ENCODE measurements at places on chromosomes 2 and 18. TPM values are rescaled to one million over a fixed set of nuclear protein-coding genes. Genes with fewer than 3 reads are reported as not detected.
A peak's percentile ranks its signal among the peaks of the same experiment; 100 is the strongest.

DNA sequence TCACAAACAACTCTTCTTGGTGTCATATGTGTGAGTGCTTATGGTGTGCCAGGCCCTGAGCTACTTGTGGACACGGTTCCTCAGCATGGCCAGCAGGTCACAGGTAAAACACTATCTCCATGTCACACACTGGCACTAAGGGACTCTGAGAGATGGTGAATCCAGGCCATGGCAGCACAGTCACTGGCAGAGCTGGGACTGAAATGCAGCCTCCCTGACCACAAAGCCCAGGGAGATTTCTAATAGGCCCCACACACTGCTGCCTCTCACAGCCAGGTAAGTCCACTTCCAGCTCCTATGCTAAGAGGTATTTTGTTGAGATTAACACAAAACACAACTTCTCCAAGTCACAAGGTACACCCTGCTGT lies 92.0 kb downstream of the ACTR2 start:
- no peak for DNase-seq

DNA sequence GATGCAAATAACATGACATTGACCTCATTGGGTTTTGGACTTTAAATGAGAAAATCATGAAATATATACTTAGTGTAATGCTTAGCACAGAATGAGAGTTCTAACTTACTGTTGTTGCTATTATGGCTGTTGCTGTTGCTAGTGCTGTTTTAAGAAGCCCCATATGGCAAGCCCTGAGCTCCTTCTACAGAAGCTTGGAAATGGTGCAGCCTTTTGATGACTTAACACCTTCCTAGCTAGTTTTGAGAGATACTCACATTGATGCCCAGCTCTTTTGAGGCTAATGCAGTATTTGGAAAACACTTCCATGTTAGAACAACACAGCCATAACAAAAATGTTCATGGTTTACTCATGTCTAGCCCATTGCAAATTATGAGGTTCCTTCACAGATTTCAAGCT lies 30.9 kb downstream of the OSR1 start:
- no peak for DNase-seq

GRCh38 chr2:64860276-64860885 lies 128.8 kb upstream of the SLC1A4 start:
- no peak for DNase-seq

GRCh38 chr2:232026910-232027309 lies 65.4 kb downstream of the DIS3L2 start:
- DNase-seq = no peak

Gene TEX44
- not detected for total RNA-seq

Gene GREB1
- 0.33 TPM for total RNA-seq

Gene PCARE
- not detected for total RNA-seq

Gene SPATA3
- total RNA-seq = not detected

Gene ASXL2
- total RNA-seq = 7.3 TPM

DNA sequence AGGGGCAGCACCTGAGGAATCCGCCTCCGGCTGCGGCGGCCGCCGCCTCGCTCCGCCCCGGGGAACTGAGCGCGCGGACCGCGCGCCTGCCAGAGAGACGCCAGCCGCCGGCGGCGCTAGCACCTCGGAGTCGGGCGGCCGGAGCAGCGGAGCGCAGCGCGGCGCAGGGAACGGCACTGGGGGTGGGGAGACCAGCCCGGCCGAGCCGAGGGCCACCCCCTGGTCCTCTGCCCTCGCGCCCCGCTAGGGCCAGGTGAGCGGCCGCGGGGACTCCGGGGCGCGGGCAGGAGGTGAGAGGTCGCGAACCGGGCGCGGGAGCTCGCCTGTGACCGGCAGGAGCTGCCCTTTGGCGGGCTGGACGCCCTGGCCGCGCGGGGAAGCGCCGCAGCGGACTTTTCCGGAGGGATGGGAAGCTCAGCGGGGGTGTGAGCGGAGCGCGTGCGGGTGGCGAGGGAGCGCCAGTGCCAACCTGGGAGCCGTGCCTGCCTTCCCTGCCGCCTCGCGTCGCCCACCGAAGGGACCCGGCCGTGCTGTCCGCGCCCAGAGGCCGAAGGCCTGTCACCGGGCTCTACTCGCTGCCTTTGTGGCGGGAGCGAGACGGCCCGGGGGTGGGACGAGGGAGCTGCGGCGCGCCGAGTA lies at the start of gene GREB1L:
TSS of gene GREB1L (plus strand) at position 92 of the 639 bp plus-strand sequence. CDS start 141,287 bp downstream, outside the sequence.
- peak; percentile 84 for DNase-seq

DNA sequence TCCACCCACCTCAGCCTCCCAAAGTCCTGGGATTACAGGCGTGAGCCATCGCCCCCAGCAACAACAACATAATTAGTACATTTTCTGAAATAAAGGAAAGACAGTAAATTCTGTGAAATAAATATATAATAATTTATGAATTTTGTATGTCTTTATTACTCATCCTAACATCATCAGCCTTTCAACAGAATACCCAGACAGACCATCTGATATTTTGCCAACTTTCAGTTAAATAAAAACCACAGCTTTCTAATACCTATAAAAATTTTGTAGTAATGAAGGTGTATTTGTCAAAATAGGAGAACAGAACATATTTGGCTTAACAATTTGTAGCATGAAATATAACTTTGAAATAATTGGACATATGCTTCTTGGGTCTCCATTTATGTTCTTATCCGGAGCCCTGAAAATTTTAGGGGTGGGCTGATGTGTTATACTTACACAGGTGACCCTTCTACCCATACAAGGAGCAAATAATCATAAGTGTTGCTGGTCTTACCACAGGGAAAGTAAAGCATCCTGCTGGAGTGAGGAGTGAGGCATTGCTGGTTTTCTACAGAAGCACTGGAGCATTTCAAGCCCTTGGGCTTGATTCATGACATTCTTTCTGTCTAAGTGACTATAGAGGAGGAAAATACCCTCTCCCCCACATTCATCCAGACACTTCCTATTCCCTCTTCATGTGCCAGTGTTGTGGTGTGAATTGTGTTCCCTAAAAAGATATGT lies 99.3 kb downstream of the SPOPL start:
- no peak for DNase-seq

- DNase-seq = peak; percentile 2
These were observed 3.5 kb downstream of the SNTG2 start for GRCh38 chr2:953975-954686.

DNA sequence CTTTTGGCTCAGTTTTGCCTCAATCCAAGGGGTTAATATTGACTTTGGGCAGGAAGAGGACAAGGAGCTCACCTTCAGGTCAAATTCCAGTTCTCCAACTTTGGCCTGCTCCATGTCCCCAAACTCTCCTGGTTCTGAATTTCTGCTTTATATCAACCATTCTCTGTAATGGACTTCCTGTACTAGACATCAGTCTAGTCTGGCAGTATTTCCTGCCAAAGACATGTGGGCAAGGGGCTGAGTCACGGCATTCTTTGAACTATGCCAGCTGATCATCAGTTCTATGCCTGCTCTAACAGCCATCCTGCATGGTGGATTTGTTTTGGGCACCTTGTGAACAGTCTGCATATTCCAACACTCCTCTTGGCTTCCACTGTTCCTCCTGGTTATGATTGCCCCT lies 199.4 kb downstream of the ZEB2 start:
- peak; percentile 72 for DNase-seq

DNA sequence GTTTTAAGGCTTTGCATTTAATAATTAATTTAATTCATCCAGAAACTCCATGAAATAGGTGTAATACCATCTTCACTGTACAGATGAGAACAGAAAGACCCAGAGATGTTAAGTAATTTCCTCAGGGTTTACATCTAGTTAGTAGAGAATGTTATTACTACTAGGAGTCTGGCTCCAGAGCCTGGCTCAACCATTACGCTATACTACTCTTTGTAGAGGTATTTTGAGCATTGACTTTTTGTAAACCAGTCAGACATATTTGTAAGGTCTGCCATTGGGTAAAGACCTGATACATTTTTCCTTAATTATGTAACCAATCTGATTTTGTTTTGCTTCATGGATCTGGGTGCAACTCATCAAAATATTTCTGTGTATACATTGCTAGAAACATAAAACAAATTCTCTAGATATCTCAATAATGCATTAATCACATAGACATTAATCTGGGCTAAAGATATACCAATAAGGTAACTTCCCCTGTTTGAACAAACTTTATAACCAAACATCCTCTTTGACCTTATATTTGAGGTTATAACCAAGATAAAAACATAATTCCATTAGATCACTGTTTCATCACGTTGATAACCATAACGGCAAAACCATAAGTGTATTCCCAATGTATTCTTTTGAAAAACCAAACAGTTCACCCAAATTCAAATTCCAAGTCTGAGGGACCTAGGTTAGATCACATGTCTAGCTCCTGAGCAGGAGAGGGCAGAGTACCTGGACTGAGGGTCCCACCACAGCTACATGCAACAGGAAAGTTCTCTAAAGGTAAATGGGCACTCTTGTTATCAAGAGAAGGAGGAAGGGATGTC lies 135.0 kb downstream of the IKZF2 start:
- DNase-seq = no peak

GRCh38 chr2:116142644-116143227 lies 1671.8 kb upstream of the DDX18 start:
- no peak for DNase-seq

DNA sequence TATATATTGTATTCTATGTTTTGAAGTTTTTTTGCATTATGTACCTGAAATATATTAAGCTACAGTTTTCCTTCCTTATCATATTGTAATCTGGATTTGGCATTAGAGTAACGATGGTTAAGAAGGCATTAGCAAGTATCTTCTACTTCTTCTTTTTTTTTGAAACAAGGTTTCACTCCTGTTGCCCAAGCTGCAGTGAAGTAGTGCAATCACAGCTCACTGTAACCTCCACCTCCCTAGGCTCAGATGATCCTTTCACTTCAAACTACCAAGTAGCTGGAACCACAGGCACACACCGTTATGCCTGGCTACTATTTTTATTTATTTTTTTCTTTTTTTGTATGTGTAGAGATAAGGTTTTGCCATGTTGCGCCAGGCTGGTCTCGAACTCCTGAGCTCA lies 201.1 kb downstream of the ZNF804A start:
- no peak for DNase-seq
